ENCODE measurements at places on chromosomes 12 and 14.
A peak's percentile ranks its signal among the peaks of the same experiment; 100 is the strongest.

GRCh38 chr12:11568762-11569478, 80.6 kb upstream of the ETV6 start:
- DNase-seq, result no peak

DNA sequence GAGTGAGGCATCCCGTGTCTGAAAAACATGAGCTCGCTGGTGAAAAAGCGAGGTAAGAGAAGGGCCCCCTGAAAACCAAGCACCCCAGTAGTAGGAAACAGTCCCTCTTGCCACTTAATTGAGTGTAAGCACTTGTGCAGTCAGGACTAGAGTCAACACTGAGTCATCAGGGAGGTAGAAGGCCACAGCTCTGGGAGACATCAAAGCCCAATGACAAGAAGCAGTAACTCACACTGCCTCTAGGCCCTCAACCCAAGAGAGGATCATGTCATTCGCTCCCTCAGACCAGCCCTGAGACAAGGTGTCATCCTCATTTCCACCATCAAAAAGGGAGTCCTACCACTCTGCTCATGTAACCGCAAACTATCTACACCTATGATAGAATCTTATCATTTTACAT, 17.8 kb downstream of the POMT2 start:
- peak; percentile 59 for DNase-seq

DNA sequence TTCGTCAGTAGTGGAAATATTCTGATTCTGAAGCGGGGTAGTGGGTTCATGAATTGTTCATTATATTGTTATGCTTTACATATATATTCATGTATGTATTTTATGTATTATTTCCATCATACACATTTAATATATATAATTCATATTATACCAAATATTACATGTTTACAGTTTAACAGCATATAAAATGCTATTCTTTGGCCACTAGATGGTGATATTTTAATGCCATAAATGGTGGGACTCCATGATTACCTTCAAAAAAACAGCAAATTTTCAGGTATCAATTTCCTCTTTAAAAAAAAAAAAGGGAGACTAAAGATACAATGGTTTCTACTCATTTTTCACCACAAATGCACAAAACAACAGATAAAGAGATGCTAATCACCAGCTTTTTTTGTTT, 41.0 kb downstream of the BDKRB1 start:
- DNase-seq, result no peak

GRCh38 chr14:24911324-24912109, 138.4 kb downstream of the STXBP6 start:
- DNase-seq, result peak; percentile 86

- peak; percentile 84 for DNase-seq
Observed at GRCh38 chr14:66088656-66089055, 397.5 kb upstream of the CCDC196 start.

DNA sequence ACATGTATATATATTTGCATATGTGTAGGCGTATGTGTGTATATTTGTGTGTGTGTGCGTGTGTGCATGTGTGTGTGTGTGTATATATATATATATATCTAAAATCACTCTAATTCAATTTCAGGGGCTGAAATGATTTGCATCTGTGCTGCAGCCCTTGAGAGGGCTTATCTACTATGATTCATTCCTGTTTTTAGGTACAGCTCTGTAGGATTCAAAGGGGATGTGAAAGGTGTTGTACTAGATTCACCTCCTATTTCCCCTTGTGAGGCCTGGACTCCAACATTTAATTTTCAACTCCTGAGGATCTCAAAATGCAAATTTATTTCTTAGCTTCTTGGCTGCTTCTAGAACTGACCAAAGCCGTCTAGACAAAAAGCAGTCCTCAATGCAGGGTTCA, 11.1 kb downstream of the ERP27 start:
- DNase-seq, result no peak

- DNase-seq, result no peak
Observed at GRCh38 chr12:74456431-74456830, 81.2 kb upstream of the ATXN7L3B start.

GRCh38 chr12:98998697-98999299, 353.7 kb downstream of the APAF1 start:
- peak; percentile 31 for DNase-seq

- peak; percentile 12 for DNase-seq
Observed at GRCh38 chr12:91889910-91890309, 255.7 kb downstream of the BTG1 start.

- peak; percentile 25 for DNase-seq
Observed at GRCh38 chr12:113190761-113191160, 5.2 kb downstream of the RITA1 start.

DNA sequence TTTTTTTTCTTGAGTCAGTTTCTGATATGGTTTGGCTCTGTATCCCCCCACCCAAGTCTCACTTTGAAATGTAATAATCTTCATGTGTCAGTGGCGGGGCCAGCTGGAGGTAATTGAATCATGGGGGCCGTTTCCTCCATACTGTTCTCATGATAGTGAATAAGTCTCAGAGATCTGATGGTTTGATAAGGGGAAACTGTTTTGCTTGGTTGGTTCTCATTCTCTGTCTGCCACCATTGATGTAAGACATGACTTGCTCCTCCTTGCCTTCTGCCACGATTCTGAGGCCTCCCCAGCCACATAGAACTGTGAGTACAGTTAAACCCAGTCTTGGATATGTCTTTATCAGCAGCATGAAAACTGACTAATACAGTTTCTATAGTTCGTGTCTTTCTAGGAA, 42.9 kb downstream of the WNK1 start:
- DNase-seq, result peak; percentile 29

GRCh38 chr12:92055877-92056276, 89.8 kb downstream of the BTG1 start:
- no peak for DNase-seq

GRCh38 chr12:106084759-106085158, 54.0 kb downstream of the NUAK1 start:
- no peak for DNase-seq

GRCh38 chr14:47103771-47104170, 452.2 kb upstream of the RPL10L start:
- DNase-seq, result no peak

- no peak for DNase-seq
Observed at GRCh38 chr12:46089414-46090162, 99.2 kb upstream of the SCAF11 start.

- DNase-seq, result no peak
Observed at GRCh38 chr12:46516933-46517578, 144.5 kb upstream of the SLC38A2 start.

- no peak for DNase-seq
Observed at GRCh38 chr14:100503251-100503650, 84.0 kb downstream of the BEGAIN start.

DNA sequence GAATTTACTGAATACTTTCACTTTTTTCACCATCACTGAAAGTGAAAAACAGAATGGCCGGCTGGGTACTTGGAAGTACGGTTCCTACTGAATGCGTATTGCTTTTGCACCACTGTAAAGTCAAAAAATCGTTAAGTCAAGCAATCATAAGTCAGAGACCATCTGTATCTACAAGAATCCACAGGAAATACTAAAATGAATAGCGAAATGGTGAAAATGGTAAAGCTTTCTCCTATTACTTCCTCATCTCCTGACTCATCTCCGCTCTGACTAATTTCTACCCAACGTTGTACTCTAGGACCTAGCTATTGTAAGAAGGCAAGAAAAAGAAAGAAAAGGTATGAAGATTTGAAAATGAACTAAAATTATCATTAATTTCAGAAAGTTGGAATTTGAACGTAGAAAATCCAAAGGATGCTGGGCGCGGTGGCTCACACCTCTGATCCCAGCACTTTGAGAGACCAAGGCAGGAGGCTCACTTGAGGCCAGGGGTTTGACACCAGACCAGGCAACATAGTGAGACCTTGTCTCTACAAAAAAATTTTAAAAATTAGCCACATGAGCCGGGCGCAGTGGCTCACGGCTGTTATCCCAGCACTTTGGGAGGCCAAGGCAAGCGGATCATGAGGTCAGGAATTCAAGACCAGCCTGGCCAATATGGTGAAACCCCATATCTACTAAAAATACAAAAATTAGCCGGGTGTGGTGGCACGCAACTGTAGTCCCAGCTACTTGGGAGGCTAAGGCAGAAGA, 5.3 kb upstream of the CDCA4 start:
- peak; percentile 79 for DNase-seq

- no peak for DNase-seq
Observed at GRCh38 chr12:54956818-54957641, 27.5 kb downstream of the TESPA1 start.

DNA sequence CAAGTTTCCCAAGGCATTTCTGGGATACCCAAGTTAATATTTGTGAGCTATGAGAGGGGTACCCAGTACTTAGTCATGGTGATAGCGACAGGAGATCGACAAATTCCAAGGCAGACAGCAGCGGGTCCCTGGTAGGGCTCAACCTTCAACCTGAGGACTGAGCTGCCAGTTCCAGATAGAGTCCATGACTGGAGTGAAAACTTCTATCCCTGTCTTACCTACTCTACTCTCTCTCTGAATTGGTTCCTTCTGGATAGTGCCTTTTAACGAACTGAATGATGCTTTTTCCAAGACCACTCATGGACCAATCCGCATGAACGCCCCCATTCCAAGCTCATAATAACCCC, 76.9 kb upstream of the ALG10 start:
- no peak for DNase-seq

DNA sequence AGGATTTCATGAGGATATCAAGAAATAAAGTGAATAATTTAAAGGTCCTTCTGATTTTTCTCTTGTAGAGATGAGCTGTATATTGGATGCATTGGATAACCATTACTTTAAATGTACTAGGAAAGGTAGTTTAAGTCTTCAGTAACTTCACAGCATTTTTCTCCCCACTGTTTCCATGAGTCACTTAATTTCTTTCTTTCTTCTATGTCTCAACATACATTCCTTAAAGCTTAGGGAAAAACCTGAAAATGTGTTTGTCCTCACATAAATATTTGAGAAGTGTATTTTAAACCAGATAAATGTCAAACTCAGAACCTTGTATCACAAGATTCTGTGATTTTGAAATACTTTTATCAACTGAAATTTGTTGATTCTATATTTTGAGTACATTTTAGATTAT, 1970.2 kb upstream of the FLRT2 start:
- DNase-seq, result peak; percentile 65

DNA sequence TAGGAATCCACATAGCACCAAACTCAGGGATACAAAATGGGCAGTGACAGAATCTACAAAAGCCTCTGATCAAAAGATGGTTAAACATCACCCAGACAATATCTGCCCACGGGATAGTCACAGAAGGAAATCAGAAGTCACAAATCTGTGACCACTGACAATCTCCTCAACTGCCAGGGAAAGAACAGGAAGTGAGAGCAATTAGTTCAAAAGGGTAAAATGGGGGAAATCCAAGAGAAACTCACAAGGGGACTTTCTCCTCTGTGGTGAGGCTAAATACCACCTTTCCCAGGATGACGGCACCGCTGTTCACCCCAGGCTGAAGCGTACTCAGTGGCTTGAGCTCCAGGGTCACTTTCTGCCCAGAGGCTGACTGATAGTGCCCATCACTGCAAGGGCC, 10.7 kb downstream of the TTC5 start:
- DNase-seq, result no peak

DNA sequence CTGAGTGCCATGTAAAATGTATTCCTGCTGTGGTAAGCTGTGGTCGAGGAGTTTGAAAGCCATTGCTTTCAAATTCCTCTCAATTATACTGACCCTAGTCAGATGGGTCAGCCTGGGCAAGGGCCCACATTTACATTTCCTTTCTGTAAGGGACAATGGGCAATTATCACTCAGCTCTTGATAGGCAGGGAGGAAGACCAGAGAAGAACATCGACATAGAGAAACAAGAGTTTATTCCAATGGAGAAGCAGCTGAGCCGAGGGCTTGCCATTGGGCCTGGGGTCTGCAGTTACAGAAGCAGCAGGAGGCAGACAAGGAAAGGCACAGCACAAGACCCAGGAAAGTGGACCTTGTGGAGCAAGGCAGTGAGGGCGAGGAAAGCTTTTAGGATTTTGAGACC, 9.7 kb downstream of the NRIP2 start:
- no peak for DNase-seq

DNA sequence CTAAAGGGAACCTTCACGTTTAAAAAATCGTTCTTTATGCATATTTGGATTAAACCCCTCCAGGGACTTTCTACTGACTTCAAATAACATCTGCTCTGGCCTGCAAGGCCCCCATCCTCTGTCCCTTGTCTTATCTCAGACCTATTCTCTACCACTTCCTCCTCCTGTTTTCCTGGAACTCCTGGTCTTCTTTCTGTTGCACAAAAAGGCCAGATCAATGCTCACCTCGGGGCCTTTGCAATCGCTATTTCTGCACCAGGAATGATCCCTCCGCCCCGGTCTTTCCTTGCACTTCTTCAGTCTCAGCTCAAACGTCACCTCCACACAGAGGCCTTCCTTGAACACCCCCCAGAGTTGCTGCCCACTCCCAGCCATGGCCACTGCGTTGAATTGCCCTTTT, 57.6 kb upstream of the BEGAIN start:
- DNase-seq, result no peak

DNA sequence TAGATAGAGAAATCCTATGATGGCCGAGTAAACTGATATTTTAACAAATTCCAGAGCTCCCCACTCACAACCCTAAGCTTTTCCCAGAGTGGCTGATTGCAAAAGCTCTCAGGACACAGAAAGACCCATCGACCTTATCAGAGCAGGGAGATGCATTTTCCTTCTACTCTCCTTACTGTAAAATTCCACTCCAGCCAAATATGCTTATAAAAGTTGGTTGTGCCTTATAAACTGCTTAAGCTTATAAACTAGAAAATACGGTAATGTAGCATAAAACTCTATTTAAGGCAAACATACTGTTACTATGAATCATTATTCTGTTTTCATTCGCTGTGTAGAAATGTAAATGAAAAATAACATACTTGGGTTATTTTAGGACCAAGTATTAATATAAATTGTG, 41.6 kb upstream of the TRHDE start:
- peak; percentile 91 for DNase-seq

DNA sequence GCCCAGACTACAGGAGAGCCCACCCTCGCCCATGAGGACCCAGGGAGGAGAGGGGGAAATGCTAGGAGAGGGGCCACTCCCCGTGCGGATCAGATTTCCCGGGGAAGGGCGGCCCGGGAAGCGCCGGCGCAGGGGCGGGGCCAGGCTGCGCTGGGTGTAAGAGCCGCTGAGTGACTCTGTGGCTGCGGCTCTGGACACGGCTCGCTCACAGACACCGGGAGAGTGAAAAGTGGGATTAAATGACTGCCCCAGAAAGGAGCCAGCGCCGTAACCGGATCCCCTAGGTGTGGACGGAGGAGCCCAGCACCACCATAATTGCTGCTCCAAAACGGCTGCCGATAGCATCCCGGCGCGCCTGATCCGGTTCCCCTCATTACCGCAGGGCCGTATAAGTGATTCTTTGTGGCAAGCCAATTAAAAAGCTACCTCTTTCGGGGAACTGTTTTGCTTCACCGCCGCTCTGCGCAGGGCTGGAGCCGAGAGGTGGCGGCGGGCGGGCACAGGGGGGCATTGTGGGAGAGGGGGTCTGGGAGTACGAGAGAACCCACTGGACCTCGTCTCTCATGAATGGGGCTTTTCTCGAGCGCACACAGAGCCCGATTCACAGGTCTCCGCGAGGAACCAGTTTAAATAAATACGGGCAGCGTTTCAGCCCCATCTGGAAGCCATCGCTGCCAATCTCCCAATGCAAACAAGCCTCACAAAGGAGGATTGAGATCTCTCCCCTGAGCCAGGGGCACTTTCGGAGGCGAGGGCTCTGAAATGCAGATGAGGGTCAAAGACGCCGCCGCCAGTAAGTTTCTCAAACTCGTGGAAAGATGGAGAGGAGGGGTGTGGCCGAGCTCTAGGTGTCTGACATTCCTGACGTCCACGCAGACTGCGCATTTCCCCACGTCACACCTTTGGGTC, 2.5 kb downstream of the COL2A1 start:
- DNase-seq, result peak; percentile 41

All from fibroblast of skin of right biceps (primary cell).